Stimulated activated naive CD4-positive, alpha-beta T cell treated with Interleukin-2 at 50 U/mL for 16 hours (primary cell): ENCODE measurements at places on chromosomes 11 and 22.

DNA sequence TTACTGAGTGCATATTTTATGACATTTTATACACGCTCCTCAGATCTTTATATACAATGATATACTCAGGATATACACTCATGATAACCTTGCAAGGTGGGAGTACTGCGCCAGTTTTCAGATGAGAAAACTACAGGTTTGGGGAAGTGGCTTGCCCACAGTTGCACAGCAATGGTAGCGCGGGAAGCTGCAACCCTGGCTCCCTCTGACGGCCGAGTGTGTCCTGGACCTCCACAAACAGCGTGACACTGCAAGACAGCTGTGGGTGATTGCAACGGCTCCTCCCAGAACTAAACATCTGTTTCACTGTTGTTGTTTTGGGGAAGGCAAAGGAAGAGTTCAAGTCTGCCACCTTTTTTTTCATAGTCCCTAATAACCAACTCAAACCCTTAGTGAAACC lies 47.0 kb downstream of the PACSIN2 start:
- no peak for DNase-seq

DNA sequence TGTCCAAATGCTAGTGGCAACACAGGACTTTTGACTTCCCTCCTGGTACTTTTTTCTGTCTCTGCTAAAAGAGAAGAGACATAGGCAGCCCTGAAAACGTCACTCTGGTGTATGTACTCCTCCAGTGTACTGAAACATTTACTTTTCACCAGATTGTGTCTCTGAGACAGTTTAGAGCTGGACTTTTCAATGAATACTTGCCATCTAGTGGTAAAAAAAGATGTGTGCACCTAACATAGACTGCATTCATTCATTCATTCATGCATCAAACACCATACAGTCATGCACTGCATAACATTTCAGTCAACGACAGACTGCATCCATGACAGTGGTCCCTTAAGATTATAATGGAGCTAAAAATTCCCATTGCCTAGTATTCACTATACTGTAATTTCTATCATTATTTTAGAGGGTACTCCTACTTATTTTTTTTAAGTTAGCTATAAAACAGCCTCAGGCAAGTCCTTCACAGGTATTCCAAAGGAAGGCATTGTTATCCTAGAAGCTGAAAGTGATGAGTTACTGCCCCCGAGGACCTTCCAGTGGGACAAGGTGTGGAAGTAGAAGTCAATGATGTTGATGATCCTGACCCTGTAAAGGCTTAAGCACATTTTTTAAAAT lies 186.2 kb downstream of the SPON1 start:
- DNase-seq = no peak

DNA sequence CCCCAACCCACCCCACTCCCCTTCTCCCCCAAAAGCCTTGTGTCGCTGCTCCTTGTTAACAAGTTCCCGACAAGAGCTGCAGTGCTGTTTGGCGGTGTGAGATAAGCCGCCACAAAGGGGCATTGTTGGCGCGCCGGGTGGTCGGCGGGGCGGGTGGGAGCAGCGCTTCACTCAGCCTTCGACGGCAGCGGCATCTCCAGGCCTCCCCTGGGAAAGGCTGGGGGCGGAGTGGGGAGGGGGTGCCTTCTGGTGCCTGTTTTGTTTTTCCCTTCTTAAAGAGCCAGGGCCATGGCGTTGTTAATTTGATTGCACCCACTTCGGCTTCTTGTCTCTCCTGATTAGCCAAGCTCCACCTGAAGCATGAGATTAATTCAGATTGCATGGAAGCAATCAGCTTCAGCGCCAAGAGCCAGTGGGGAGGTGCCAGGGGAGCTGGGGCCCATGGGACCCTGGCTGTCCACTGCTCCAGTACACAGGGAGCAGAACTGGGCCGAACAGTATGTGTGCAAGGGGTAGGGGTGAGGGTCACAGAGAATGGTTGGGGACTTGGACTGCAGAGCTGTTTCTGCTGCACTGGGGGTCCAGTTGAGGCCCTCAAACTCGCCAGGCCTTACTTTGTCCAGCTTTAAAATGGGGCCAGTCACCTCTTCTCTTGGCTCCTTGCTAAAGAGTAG lies 165.1 kb downstream of the CEP164 start:
- DNase-seq = no peak

- no peak for DNase-seq
Measured at GRCh38 chr11:110894224-110894623, 182.0 kb upstream of the ARHGAP20 start.

DNA sequence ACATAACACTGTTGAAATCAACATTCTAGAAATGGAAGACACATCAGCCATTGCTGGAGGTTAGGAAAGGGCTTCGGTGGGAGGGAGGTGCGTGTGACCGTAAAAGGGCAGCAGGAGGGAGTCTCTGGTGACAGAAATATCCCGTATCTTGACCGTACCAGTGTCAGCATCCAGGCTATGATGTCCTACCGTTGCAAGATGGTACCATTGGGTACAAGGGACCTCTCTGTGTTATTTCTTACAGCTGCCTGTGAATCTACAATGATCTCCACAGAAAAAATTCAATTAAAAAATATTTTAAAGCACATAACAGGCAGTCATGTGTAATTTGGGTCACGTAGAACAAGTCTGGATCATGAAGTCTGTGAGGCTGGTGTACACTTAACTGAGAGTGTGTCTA lies 27.4 kb upstream of the SEPTIN5 start:
- no peak for DNase-seq

GRCh38 chr11:1771273-1771672 lies 7.5 kb upstream of the CTSD start:
- DNase-seq = no peak

DNA sequence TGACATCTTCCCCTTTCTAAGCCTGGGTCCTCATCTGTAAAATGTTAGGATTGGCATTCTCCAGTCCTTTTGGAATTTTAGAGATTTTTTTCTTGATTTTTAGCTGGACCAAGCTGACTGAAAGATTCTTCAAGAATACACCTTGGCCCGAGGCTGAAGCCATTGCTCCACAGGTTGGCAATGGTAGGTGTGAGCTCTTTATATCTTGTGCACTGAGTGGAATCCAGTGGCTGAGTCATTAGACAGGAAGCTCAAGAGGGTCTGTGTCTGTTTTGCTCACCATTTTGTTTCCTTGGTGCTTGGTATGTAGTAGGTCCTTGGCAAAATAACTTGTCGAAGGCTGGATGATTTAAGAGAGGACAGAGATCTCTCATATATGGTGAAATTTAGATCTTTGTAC lies 6.2 kb downstream of the EIF3L start:
- DNase-seq = no peak

GRCh38 chr11:46668480-46669085 lies 31.8 kb downstream of the ARHGAP1 start:
- no peak for DNase-seq

- no peak for DNase-seq
Measured at GRCh38 chr22:49666146-49666809, 161.4 kb downstream of the BRD1 start.

DNA sequence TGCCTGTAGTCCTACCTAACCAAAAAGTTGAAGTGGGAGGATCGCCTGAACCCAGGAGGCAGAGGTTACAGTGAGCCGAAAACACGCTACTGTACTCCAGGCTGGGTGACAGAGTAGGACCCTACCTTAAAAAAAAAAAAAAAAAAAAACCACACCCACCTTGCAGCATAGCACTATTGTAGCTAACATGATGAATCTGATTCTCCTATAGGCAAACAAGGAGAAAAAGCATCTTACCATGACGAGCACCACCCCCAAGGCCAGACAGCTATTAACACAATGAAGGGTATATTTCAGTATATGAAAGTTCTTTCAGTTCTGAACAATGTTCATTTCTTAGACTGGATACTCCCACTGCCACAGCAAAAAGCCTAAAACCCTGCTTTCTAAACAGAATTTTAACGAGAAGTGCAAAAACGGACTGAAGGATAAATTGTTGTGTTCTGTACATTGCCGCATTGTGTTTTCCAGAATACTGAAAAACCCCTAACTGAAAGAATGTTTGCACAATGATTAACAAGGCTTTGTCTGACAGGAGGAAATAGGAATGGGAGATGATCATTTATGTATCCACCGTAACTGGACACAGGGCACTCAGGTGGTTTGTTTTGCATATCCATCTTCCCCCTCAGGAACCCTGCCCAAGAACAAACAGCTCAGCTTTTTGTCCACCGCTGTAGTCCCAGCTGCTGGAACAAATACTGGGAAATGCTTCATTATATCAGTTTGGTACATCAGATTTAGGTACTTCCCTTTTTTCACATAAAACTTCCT lies 8.9 kb downstream of the PISD start:
- no peak for DNase-seq

DNA sequence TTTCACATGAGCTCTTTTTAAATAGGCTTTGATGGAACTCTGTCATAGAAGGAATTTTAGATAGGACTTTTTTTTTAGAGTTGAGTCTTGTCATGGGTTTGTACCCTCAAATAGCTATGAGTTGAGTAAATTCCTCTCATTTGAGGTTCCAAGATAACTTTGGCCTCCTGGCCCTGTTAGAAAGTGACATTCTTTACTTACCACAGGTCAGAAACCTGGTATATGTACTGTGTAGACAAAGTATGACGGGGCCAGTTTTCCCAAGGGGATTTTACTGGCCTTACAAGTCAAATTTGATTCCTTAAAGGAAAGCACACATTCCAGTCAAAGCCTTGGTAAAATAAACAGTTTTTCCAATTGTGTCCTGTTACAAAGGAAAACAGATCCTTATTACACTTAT lies 729.3 kb upstream of the LUZP2 start:
- no peak for DNase-seq

DNA sequence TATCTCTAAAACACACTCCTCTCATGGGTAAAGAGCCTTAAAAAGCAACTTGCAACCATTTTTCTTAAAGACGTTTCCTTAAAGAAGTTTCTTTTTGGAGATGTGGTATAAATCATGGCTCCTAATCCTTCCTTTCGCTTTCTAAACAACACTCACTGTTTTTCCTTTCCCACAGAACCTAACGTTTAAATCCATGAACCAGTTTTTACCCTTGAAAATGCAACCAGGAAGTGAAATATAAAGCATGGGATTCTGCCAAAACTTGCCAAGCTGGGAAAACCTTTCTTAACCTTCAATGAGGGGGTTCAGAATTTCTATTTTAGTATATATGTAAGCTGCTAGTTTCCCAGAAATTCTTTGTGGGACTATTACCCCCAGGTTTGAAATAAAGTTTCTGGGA lies 8.6 kb downstream of the PLEKHA7 start:
- DNase-seq = no peak

DNA sequence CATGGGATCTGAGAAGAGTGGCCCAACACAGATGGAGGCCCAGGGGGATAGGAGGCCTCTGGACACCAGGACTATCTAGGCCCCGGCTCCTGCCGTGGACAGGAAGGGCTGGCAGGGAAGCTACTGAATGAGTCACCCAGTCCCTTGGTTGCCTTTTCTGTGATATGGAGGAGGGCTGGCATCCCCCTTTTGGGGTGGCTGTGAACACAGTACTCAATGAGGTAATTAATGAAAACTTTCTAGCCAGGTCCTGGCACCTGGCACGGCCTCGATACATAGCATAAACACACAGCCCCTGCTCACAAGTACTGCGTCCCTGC lies 163.2 kb downstream of the CHST1 start:
- no peak for DNase-seq

- DNase-seq = no peak
Measured at GRCh38 chr11:2355000-2355644, 22.0 kb upstream of the CD81 start.

GRCh38 chr11:112599856-112600533 lies 339.3 kb upstream of the PLET1 start:
- no peak for DNase-seq

DNA sequence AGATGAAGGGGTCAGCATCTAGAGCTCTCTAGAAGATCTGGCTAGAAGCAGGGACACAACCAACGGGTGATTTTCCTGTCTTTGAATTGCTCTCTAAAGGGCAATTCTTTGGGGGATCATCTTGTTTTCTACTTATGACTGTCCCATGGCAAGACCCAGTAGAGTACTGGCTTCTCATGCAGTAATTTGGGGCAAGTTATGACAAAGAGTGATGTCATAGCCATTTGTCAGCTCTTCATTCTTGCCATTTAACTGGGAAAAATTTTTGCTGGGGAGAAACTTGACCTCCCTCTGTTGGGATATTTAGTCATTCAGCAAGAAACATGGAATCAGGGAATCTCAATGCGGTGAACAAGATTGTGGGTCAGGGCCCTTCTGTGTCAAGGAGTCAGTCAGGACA lies 80.4 kb downstream of the SLC1A2 start:
- DNase-seq = no peak

DNA sequence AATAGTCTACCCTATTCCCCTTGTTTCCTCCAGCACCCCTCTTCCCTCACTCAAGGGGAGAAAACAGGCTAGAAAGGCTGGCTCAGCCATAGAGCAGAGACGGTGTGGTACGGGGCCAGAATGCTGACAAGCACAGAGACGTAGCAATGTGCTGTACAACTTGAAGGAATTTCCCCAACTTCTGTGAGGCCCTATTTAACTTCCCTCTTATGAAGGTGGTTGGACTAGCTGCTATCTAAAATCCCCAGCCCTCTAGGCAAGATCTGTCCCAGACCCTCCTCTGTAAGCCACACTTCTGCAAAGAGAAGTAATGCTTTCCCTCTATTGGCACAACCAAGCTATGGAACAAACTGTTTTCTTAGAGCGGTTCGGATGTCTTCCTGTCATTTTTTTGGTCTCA lies 37.8 kb downstream of the PLEKHA7 start:
- no peak for DNase-seq

- DNase-seq = no peak
Measured at GRCh38 chr11:102733232-102733875, 8.6 kb upstream of the MMP8 start.

DNA sequence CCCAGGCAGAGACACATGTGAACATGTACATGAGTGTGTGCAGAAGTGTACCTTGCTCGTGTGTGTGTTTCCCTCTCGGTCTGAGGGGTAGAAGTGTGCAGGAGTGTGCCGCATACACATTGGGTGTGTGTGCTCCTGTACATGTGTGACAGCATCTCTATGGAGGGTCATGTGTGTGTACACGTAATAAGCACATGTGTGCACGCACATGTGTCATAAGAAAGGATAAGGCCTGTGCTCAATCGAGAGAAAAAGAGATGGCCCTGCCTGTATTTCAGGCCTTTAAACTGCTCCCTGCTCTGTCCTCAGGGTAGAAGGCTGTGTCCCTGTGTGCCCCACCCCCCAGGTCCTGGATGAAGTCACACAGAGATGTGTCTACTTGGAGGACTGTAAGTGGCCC lies 61.8 kb downstream of the OTOG start:
- no peak for DNase-seq

DNA sequence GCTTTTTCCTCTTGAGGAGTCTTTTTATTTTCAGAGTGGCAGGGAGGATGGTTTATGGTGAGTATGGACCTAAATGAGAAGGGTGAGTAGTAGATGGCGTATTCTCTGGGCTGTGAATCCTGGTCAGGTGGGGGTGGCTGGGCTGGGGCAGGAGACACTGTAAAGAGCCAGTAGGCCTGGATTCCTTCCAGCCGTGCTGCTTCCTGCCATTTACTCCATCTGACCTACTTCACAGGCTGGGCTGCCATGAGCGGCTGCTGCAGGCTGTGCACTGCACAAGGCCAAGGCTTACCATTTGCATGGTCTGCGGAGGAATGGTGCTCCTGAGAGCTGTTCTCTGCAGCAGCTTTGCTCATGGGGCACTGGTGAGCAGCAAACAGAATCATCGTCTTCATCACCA lies 297.6 kb downstream of the KIRREL3 start:
- no peak for DNase-seq

- DNase-seq = no peak
Measured at GRCh38 chr22:20664594-20664959, 109.3 kb upstream of the SERPIND1 start.
